Activated T-helper 2 cell treated with anti-CD3 and anti-CD28 coated beads, Interferon-gamma antibody, Interleukin-2, Interleukin-4, amounts not matched to agents 10 μg/mL and 5 μg/mL and 100 μg/mL, durations not matched to agents 14 hours and 24 hours and 36 hours (primary cell): ENCODE measurements at places on chromosomes 4 and X.

DNA sequence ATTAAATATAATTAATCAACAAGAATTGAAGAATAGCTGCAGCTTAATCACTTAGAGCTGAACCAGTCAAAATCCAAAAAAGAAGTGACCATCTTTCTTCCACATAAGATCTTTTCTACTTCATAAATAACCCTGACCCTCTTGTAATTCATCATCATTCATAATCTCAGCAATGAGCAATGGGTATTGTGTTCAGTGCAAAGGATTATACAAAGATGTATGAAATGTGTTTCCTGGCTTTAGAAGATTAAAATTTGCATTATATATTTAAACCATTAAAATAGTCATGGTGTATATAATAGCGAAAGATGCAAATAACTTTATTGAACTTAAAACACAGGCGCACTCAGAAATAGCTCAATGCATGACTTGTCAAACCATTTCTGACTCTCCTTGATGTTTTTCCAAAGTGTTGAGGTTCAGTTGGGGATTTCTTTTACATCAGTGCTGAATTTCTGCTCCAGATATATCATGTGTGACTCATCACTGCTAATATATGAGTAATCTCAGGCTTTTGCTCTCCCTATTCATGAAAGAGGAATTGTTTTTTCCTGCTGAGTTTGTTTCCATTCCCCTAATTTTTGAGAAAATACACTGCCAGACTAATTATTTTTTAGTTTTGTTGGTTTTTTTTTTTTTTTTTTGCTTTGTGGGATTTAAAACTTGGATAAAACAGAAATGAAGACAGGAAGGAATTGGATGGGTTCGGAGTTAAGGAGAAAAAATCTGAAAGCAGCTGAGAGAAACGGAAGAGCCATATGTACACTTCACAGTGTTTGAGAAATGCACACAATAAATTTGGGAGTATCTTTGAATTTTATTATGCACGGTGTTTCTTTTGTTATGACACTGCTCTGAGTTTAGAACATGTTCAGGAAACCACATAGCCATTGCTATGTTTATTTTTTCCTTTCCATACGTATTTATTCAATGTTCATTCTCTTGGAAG lies 290.1 kb upstream of the PCDH7 start:
- DNase-seq: no peak

GRCh38 chrX:30816079-30816478 lies 73.0 kb downstream of the TAB3 start:
- no peak for DNase-seq

- DNase-seq: no peak
Measured at GRCh38 chr4:38024206-38024509, 64.0 kb downstream of the PTTG2 start.

GRCh38 chrX:71565474-71566041 lies 12.7 kb upstream of the GCNA start:
- DNase-seq: no peak

- DNase-seq: no peak
Measured at GRCh38 chr4:148207068-148207467, 235.1 kb downstream of the NR3C2 start.

- DNase-seq: no peak
Measured at GRCh38 chr4:81870275-81870674, 398.6 kb upstream of the RASGEF1B start.

DNA sequence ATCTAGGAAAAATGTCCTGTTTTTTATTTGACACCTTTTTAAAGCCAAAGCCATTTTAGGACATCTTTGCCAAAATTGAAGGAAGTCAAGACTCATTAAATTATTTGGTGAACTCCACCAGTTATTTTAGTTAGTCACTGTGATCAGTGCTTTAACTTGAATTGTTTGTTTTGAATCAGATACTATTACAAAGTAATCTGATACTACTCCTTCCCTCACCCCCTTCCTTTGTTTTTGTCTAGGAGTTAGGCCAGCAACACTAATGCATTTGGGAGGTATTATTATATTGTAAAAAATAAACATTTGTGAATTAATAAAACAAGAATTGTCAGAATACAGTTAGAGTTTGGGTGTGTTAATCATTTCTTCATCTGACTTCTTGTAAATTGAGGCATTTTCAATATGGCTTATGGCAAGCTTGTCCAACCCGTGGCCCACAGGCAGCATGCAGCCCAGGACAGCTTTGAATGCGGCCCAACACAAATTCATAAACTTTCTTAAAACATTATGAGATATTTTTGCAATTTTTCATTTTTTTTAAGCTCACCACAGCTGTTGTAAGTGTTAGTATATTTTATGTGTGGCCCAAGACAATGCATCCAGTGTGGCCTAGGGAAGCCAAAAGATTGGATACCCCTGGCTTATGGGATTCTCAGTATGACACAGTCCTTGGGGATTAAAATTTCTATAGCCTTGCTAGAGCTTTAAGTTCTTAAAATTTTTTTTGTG lies 182.2 kb downstream of the BMPR1B start:
- DNase-seq: no peak

DNA sequence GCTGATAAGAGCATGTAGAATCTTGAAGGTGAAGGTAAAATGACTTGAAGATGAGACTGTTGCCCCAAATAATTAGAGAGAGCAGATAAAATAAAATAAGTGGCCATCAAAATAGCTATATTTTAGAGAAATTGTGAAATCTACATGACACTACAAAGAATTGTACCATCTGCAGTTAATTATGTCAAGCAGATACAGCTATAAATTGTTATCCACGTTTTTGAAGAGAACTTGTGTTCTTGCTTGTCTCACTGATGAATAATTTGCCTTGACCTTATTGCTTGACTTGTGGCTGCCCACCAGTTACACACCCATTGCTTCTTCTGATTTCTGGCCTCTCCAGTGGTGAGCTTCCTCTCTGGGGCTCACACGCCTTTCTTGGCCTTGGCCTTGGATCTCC lies 75.8 kb upstream of the TNIP3 start:
- no peak for DNase-seq

GRCh38 chr4:5409972-5410618 lies 298.3 kb downstream of the EVC2 start:
- no peak for DNase-seq

- DNase-seq: no peak
Measured at GRCh38 chr4:41546638-41547037, 8.7 kb downstream of the LIMCH1 start.

- no peak for DNase-seq
Measured at GRCh38 chr4:20621476-20621875, 78.8 kb upstream of the PACRGL start.

DNA sequence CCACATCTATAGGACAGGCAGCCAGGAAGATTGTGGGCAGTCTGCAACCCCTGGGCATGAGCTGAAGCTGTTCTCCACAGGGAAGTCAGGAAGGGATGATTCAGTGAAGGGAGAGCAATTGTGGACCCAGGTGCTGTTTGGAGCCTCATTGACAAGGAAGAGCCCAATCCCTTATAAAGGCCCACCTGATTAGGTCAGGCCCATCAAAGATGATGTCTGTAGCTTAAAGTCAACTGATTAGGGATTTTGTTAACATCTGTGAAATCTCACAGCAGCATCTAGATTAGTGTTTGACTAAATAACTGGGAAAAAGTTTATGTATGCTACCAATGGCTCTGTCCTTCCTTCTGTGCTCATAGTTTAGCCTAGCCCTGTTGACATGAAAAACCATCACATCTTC lies 127.5 kb downstream of the FRAS1 start:
- no peak for DNase-seq

DNA sequence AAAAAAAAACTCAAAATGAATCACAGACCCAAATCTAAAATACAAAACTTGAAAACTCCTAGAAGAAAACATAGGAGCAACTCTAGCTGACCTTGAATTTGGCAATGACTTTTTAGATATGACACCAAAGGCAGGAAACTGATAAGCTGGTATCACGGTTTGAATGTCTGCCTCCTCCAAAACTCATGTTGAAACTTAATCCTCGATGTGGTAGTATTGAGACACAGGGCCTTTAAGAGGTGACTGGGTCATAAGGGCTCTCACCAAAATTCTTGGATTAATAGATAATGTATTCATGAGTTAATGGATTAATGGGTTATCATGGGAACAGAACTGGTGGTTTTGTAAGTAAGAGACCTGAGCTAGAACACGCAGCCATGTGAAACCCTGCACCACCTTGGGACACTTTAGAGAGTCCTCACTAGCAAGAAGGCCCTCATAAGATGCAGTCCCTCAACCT lies 40.5 kb downstream of the FRYL start:
- no peak for DNase-seq

DNA sequence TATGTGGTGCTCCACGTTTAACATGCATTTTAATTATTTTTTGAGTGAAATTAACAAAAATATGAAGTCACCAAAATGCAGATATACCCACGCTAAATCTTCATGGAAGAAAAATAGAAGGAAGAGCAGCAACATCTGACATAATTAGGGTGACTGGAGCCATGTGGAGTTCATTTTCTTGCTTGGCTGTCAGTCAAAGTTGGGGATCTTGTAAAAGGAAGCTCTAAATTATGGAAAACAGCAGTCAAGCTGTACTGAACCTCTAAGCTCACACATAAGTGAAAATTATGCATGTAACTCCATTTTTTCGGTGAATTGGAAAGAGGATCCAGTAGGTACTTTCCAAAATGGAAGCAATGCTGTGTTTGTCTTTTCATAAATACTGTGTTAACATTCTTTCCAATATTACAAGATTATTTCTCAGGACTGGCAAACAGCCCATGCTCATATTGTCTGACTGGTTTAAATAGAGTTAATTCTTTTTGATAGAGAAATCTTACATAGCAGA lies 9.7 kb upstream of the PDGFC start:
- no peak for DNase-seq

DNA sequence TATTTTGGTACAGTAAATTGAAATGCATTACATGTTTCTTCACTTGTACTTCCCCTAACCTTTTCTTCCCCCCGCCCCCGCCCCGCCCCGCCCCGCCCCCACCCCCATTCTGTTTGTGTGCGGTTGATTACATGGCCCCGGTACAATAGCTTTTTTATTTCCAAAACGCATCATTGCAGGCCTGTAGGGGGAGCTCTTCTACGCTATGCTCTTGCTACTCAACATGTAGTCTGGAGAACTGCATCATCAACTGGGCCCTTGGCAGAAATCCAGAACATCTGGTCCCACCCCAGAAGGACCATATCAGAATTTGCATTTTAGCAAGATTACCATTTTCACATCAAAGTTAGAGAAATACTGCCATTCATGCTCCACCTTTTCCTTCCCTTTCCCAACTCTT lies 333.3 kb upstream of the DDX53 start:
- DNase-seq: no peak

DNA sequence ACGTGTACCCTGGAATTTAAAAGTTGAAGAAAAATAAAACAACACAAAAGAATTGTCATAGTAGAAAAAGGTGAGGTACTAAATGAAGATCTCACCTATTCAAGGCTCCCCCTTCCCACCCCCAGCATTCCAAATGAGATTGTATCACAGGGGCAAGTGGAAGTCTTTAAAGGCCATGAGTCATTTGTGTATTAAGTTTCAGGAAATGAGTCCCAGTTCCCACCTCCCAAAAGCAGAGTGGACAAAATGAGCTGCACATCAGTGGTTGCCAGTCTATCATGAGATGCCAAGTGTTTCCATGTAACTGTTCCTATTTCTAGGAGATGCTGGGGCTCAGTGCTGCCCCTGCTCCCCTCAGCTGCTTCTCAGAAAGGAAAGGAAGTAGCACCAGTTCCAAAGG lies 20.1 kb downstream of the ARHGEF9 start:
- no peak for DNase-seq

- DNase-seq: peak; percentile 8
Measured at GRCh38 chrX:50579955-50580354, 109.3 kb upstream of the DGKK start.

DNA sequence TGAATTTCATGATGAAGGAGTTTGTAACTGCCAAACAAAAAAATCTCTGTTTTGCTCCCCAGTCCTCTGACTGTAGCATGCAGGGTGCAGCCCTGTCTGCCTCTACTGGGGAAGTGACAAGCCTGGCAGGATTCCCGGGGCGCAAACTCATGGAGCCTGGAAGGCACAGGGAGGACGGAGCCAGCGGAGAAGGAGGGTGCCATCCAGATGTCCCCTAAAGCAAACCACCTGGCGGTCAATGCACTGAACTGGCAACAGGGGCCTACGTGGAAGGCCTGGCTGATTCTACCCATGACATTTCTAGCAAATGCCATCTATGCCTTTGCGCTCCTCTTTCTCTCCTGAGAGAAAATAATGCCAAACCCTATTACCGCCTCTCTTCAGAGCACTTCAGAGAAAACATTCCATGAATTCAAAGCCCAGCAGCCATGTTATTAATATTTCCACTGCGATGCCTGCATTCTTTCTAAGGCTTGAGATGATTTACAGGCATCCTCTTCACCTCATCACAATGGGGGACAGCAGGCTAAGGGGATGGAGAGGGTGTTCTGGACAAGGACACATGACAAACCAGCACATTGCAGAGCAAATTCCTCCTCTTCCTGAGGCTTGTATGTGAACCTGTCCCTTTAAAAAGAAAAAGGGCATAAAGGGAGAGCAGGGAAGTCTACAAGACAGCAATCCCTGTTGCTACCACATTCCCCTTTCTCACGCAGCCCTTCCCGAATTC lies 329.3 kb upstream of the NOCT start:
- DNase-seq: no peak

GRCh38 chrX:95291561-95291960 lies 1393.1 kb upstream of the DIAPH2 start:
- DNase-seq: no peak

GRCh38 chr4:84110040-84110439 lies 389.1 kb downstream of the NKX6-1 start:
- DNase-seq: no peak

GRCh38 chrX:118552121-118552900 lies 56.7 kb downstream of the DOCK11 start:
- no peak for DNase-seq

GRCh38 chr4:14130551-14130950 lies 503.0 kb upstream of the BOD1L1 start:
- no peak for DNase-seq

GRCh38 chr4:14165222-14165920 lies 537.8 kb upstream of the BOD1L1 start:
- no peak for DNase-seq

DNA sequence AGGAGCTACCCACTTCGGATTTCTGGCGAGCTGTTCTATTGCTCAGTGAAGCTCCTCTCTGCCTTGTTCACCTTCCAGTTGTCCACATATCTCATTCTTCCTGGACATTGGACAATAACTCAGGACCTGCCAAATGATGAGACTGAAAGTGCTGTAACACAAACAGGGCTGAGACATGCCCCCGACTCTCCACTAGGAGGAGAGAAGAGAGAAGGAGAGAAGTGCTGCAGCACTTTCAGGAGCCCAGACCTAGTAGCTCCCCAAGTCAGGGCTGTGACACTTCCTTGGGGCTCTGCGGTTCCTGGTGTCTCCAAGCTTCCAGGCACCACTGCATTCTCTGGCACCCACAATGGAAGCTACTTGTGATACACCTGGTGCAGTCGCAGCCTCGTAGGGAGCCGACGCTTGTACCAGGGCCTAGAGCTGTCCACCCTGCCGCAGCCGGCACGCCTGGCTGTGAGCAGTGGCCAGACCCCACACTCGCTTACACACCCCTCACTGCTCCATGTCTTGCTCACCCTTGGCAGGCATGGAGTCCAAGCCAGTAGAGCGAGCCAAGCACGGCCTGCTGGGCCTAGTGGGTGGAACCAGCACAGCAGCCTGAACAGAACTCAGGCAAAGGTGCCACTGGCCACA lies 234.9 kb downstream of the TECRL start:
- no peak for DNase-seq

GRCh38 chr4:79662651-79663050 lies 254.6 kb upstream of the GK2 start:
- DNase-seq: no peak
